ENCODE measurements at places on chromosomes 1 and 21. TPM values are rescaled to one million over a fixed set of nuclear protein-coding genes. Genes with fewer than 3 reads are reported as not detected.

GRCh38 chr1:99570486-99571089, 75.3 kb upstream of the PALMD start:
- DNase-seq: no peak

DNA sequence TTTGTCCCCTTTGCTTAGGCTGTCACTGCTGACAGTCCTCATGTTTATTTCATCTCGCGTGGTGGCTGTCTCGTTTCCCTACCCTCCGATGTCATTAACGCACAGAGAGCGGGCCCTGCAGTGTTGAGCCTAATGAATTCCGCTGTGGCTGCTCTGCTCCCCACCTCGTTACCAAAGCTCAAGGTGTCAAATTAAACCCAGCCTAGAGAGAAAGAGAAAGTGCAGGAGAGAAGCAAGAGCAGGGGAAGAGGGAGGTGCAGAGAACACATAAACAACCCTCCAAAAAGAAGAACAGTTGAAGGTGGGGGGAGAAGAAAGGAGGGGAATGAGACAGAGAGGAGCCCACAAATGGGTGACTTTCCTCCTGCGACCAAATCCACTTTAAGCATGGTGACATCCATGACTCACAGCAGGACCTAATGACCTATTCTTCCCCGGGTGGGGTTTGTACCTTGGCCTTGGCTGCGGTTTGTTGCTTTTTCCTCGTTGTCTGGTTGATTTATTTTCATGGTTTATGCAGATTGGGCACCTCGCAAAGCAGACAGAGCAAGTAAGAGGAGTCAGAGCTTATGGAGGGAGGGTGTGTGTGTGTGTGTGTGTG, 92.5 kb downstream of the PBX1 start:
- no peak for DNase-seq

The OR10Z1 gene
- total RNA-seq: not detected

- DNase-seq: no peak
Observed at GRCh38 chr1:50424045-50424883, 1.0 kb upstream of the DMRTA2 start.

The TNNI3K gene
- not detected for total RNA-seq

The FMN2 gene
- not detected for total RNA-seq

- no peak for DNase-seq
Observed at GRCh38 chr1:215005078-215005477, 77.5 kb upstream of the KCNK2 start.

DNA sequence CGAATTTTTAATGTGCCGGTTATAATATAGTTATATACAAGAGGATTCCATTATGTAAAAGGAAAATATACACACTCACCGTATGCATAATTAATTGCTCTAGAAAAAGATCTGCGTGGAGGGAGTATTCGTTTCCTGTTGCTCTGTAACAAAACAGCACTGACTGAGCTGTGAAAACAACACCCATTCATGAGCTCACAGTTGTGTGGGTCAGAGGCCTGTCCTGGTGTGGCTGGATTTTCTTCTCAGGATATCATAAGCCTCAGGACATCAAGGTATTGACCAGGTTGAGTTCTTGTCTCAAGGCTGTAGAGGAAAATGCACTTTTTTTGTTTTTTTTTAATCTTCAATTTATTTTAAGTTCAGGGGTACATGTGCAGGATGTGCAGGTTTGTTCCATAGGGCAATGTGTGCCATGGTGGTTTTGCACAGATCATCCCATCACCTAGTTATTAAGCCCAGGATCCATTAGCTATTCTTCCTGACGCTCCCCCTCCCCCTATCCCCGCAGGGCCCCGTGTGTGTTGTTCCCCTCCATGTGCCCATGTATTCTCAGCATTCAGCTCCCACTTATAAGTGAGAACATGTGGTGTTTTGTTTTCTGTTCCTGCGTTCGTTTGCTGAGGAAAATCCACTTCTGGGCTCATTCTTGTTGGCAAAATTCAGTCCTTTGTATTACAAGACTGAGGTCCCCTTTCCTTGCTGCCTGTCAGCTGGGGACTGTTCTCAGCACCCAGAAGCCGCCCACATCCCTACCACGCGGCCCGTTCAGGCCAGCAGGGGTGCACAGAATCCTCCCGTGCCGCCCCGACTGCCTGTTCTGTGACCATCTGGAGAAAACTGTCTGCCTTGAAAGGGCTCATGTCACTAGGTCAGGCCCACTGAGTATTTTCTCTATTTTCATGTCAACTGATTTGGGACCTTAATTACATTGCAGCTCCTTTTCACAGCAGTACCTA, 87.4 kb upstream of the ERRFI1 start:
- DNase-seq: no peak

The TMEM52 gene
- total RNA-seq: not detected

GRCh38 chr1:227947676-227948492, at the start of gene WNT9A:
WNT9A (minus strand) TSS chr1:227947932; CDS start chr1:227947887, 45 bp downstream.
- DNase-seq: no peak

The ABCA4 gene
- not detected for total RNA-seq

GRCh38 chr1:33660244-33660643, 187.8 kb downstream of the ZSCAN20 start:
- no peak for DNase-seq

The TGFB2 gene
- total RNA-seq: not detected

DNA sequence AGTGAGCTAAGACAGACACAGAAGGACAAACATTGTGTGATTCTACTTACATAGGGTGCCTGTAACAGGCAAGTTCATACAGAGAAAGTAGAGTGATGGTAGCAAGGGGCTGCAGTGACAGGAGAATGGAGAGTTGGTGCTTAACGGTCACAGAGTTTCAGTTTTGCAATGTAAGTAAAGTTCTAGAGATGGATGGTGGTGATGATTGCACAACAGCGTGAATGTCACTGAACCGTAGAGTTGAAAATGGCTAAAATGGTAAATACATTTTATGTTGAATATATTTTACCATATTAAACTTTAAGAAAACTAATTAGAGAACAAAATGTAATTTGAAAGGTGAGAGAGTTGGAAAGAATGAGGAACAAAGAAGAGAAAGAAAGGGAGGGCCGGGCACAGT, 8.7 kb downstream of the CFAP107 start:
- no peak for DNase-seq
